Stimulated activated CD8-positive, alpha-beta memory T cell treated with anti-CD3 and anti-CD28 coated beads, Interleukin-7, amount 100 ng/mL, for 1 hour (primary cell): ENCODE measurements at places on chromosomes 13 and 19.

DNA sequence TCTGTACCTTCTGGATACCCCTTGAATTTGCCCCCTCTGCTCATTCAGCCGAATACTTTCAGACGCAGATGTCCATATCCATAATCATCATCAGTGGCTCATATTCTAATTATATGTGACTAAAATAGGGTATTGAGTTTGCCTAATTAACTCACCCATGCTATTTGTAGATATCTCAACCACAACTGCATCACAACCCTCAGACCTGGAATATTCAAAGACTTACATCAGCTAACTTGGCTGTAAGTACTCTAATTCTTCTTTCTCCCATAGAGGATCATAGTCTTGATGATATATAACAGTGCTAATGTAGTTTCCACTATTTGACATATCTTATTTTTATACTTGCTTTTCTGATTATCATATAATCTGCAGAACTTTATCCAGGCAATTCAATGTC lies 35.8 kb downstream of the RXFP2 start:
- no peak for DNase-seq

DNA sequence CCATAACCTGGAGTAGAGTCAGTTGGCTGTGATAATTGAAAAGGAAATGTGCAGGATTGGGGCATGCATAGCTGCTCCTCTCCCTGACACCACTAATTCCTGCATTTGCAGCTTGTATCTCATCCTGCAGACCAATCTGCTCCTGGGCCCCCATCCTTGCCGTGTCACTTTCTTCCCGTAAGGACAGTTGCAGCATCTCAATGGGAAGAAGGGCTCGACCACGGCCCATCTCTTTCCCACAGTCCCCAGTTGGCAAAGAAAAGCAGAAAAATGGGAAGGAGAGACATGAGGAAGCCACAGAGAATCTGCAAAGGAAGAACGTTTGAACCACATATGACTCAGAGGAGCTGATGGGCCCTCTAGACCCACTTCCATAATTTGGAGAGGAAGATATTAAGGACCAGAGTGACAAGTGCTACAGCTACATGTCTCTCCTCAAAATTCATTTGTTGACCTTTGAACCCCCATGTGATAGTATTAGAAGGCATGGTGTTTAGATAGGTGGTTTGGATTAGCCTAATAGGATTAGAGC lies 1.8 kb upstream of the SIGLEC12 start:
- DNase-seq, result no peak

GRCh38 chr13:95627590-95627989 lies 16.9 kb downstream of the DZIP1 start:
- no peak for DNase-seq

- no peak for DNase-seq
Measured at GRCh38 chr13:39957868-39958677, 302.6 kb downstream of the COG6 start.

DNA sequence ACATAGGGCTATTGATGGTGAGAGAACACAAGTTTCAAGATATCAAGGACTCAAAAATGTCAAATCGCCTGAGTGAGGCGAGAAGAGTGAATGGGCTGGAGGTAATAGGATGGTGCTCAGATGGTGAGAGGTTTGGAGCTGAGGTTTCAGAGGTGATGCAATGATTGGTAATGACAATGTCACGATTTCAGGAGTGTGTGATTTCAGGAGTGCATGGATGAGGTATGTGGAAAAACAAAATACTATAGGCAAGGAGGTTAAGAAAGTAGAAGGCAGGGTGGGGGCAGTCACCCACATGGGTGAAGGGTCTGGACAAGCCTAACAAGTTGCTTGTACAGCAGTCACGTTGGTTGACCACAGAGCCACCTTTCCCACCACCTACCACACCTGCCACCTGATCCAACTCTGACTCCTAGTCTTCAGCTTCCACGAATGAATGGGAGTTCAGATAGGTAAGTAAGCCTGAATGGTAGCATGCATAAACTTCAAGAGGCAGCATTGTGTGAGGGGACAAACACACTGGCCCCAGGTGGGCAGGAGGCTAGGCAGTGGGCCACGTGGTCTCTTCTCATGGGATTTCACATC lies 71.5 kb downstream of the RUBCNL start:
- no peak for DNase-seq

- no peak for DNase-seq
Measured at GRCh38 chr19:47716270-47716937, 3.2 kb downstream of the EHD2 start.

DNA sequence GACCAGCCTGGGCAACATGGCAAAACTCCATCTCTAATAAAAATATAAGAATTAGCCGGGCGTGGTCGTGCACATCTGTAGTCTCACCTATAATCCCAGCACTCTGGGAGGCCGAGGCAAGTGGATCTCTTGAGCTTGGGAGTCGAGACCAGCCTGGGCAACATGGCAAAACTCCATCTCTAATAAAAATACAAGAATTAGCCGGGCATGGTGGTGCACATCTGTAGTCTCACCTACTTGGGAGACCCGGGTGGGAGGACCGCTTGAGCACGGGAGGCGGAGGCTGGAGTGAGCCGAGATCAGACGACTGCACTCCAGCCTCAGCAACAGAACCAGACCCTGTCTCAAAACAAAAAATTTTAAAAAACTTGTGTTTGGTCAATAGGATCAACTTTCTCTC lies 7.7 kb downstream of the SLC25A30 start:
- DNase-seq, result no peak

GRCh38 chr13:106132216-106132615 lies 403.2 kb downstream of the EFNB2 start:
- DNase-seq, result no peak

GRCh38 chr19:19274716-19275565 lies 1.8 kb upstream of the TM6SF2 start:
- no peak for DNase-seq

GRCh38 chr13:71303144-71303543 lies 563.9 kb downstream of the DACH1 start:
- no peak for DNase-seq

GRCh38 chr13:73496711-73497110 lies 437.9 kb downstream of the KLF5 start:
- DNase-seq, result no peak

- DNase-seq, result no peak
Measured at GRCh38 chr13:21104199-21105019, 43.0 kb upstream of the LATS2 start.

- no peak for DNase-seq
Measured at GRCh38 chr19:18776288-18776594, 14.9 kb downstream of the COMP start.

DNA sequence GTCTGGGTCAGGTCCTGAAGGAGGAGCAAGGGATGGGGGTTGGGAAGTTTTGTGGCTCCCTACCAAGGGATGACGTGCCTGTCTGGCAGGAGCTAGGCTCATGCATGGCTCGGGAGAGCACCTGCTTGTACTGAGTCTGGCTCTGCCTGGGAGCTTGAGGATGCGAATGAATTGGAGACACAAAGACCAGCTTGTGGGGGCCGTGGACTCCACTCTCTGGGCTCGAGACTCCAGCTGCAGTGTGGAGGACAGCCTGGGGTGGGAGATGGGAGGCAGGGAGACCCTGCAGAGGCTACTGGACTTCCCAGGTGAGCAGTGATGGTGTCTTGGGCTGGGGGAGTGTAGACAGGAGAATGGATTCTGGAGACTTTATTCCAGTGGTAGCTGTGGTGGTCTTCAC lies 15.2 kb upstream of the URI1 start:
- no peak for DNase-seq

DNA sequence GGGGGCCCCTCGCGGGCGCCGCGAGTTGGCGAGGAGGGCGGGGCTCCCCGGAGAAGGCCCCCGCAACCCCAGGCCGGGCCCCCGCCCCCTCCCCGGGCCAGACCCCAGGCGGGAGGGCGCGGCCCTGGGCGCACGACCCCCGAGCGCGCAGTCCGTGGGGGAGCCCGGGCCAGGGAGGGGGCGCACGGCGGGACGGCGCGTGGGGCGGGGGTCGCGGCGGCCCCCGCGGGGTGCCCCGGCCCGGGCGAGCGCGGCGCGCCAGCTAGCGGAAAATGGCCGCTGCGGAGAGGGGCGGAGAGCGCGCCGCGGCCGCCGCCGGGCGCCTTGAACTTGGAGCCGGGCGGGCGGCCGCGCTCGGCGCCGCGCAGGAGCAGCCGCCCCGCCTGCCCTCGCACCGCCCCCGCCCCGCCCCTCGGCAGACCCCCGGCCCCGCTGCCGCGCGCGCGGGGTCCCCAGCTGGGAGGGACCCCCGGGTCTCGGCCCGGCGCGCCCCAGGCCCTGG lies 6.4 kb upstream of the NFIC start:
- DNase-seq, result no peak

DNA sequence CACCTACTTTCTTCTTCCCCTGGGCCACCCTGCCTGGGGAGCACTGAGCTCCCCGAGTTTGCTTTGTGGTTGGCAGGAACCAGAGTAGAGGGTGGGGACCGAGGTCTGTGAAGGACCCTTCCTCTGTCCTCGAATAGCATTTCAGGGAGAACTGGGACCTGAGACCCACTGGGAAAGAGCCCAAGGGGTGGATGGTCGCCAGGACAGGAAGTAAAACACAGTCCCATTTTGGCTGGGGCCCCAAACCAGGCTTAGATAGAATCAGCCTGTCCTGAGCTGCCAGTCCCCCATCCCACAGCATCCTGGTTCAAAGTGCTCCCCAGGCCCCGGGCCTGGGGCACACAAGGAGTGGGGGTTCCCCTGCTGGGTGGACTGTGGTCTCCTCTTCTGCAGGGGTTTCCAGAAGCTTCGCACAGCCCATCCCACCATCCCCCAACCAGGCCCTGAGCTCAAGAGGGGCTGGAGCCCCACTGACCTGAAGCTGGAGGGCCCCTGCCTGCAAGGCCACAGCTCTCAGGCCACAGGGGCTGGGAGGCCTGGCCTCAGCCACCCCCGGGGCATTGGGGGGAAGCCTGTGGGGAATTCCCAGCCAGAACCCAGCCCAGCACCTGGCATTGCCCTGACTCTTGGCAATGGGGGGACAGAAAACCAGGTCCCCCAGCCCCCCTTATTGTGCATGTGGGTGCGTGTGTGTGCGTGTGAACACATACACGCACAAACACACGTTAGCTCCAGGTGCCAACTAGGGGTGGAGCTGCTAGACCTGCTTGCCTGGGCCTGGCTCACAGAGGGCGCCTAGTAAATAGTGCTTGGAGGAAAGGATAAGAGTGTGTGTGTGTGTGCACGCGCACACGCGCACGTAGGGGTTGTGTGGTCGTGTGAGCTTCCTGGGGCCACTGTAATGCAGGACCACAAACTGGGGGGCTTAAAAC lies 995 bp upstream of the MKNK2 start:
- DNase-seq, result no peak

DNA sequence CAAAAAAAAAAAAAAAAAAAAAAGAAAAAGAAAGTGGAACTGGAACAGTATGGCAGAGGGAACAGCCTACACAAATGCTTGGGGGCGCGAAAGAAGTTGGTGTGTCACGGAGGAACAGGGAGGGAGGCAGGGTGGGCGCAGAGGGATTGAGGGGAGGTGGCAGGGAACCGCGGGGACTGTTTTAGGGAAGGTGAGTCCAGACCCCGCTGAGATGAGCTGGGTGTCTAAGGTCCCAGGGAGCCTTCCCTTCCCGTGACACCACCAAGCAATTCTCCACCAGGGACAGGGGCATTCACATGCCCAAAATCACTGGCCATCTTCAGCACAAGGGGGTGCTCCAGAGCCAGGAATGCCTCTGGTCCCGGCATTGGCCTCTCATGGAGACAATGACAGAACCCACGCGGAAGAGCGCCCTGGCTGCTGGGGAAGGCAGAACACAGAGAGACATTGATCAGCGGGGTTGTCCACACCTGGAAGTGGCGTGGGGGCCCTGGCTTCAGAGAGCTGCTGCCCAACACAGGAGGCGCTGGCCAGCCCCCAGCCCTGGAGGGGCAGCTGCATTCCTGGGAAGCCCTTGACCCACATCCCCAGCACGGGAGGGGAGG lies 6.9 kb downstream of the PEAK3 start:
- DNase-seq, result no peak

DNA sequence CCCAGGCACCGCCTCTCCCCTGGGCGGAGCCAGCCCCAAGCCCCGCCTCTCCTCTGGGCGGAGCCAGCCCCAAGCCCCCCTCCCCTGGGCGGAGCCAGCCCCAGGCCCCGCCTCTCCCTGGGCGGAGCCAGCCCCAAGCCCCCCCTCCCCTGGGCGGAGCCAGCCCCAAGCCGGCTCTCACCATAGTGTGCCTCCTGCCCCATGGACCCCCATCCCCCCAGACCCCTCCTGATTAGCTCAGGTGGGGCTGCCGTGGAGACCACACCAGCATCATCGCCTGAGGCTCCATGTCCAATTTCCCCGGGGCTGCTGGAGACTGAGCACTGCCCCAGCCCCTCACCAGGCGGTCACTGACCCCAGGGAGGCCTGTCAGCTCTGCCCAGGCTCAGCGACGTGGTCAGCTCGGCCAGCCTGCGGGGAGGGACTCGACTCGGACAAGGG lies 4.2 kb upstream of the MADCAM1 start:
- DNase-seq, result no peak
